ENCODE measurements at places on chromosomes 11 and 22.

DNA sequence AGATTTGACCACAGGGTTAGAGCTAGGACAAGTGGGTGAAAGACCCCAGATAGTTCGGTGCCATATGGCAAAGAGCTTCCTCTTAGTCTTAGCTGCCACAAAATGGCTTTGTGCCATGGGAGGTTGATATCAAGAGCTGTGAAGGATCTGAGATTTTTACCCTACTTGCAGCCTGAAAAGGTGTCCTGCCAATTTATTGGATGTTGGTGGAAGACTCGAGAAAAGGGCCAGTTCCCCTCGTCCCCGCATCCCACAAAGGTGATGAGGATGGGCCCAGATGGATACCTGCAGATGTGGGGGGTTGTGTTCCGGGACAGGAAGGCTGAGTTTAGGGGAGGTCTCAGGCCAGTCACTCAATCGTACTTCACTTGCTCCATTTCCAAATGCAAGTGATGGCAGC is 27.2 kb downstream of the YDJC start:
- DNase-seq = no peak

DNA sequence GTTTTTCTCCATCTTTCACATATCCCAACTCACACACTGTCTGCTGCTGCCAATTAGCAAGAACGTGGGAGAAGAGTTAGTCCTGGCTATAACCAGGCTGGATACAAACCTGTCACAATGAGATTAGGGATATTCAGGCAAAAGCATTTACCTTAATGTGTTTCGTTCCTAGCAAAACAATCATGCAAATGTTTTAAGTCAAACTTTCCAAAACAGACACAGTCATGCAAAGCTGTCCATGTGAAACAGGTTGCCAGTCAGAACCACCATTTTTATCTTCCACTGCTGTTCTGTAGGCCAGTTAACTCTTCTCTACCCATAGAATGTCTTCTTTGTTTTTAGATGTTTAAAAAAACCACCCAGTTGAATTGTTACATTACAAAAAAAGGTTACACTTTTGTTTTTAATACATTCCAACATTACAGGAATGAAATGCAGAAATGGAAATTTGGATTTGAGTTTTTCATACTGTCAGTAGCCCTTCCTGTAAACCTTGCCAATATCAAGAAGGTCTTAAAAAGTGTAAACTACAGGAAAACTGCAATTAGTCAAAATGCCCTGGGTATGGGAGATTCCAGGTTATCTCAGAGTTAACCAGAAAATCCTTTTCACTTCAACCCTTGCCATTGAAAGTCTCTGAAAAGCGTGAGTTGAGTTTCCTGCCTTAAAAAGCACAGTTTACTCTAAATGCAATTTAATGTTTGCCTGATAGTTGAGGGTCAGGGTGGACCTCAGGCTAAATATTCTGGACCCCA is 34.2 kb upstream of the LDLRAD3 start:
- DNase-seq = no peak

- no peak for DNase-seq
Measured at GRCh38 chr11:106031202-106031810, 9.3 kb upstream of the MSANTD4 start.

DNA sequence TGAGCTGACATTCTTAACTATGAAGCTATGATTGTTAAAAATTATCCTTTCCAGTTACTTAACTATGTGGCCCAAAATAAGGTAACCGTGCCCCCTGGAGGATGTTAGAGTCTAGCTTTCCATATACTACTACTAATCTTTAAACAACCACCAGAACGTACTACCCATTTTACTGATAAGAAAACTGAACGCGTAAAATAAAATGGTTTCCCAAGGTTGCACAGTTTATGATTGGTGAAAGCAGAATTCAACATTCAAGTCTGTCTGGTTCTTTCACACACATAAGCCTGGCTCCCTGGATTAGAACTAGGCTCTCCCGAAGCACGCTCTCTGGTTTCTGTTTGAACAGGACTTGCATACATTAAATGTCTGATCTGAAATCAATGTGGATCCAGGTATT is 437.8 kb upstream of the CCDC90B start:
- peak; percentile 34 for DNase-seq

DNA sequence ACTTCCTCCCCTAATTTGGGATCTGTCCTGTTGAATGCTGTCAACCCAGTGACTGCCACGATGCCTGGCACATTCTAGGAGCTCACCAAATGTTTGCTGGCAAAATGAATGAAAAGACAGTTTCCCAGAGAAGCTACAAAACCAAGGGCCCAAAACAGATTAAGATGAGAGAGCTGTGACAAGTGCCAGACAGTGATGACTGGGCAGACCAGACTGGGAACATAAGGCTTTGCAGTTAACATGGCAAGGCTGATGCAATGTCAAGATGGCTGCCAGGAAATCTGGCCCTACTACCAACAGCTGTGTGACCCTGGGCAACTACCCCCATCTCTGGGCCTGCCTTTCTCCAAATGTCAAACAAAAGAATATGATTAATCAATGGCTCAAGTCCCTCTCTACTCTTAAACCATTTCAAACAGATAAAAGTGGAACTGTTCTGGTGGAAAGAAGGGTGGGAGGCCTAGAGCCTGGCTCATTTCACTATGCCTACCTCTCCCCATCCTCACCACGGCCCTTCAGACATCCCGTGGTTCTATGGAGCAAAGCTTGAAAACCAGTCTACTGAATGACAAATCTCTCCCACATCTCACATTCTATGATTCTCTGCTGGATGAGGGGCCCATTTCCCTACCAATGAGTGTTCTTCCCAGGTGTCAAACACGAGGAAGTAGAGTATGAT is 12.8 kb downstream of the AP1B1 start:
- DNase-seq = no peak

GRCh38 chr11:70490723-70491558 is 92.6 kb downstream of the CTTN start:
- no peak for DNase-seq
